HS-5 (cell line): ENCODE measurements at places on chromosomes 3 and 15.

GRCh38 chr15:84391191-84391590, 155.6 kb downstream of the GOLGA6L4 start:
- DNase-seq = no peak

GRCh38 chr3:144380849-144381248, 409.2 kb downstream of the DIPK2A start:
- no peak for DNase-seq

DNA sequence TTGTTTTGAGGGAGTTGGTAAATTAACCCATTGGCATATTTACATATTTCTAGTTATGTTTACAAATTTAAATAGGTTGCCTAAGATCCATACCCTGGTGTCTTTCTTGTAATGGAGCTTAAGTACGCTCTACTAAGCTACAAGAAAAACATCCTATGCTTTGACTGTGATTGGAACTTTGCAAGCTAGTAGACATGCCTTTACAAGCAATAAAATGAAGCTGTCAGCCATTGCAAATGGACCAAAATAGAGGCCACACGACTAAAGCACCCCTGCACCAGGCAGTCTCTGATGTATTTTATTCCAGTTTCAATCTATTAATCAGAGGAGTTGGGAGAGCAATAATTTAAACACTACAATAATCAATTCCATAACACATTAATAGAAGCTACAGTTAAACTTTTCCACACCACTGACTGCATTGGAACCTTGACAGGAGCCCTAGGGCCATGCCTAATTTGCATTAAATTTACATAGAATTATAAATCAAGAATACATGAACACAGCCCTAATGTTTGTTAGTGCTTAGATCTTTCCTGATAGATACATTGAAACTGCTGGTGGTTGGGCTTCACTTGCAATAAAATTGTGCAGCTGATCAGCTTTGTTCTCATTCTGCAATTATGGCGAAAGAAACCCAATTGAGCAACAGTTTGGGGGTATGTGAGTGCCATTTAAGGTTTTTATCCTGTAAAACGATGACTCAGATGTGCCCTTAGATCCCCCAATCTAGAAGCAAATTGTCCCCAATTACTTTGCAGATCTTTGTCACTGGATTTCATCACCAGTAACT, 360.1 kb downstream of the LSAMP start:
- DNase-seq = no peak

DNA sequence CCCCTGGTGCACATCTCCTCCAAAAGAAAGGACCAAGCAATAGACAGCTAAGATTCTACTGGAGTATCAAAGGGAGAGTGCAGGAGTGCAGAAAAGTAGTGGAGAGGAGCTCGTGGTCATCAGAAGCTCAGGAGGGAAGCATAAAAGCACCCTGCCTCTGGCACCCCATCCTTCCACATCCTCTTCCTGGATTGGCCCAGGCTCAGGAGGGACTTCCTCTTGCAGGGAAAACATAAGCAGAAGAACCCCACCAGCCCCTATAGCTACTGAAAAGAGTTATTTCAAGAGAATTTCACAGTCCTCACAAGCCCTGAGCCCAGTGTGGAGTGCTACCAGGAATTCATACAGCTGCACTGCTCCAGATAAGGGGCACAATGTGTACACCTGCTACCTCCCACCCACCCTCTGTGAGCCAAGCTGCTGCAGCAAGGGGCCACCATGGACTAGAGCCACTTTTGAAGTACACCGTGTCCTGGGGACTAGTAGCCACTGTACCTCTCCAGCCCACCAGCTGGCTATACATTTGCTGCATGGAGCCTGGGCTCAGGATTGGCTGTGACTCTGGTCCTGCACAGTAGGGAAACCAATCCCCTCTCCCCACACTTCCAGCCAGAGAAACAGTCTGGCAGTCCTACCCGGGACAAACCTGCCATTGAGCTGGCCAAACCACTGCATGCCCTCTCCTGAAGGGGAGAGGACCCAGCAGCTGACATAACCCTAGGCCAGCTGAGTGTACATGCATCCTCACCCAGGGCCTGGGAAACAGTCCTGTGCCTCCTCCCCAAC, 43.0 kb downstream of the CD200R1 start:
- no peak for DNase-seq

- DNase-seq = no peak
Observed at GRCh38 chr15:75702436-75702835, 10.2 kb downstream of the CSPG4 start.

- DNase-seq = no peak
Observed at GRCh38 chr3:119542168-119542767, 17.1 kb downstream of the CD80 start.

DNA sequence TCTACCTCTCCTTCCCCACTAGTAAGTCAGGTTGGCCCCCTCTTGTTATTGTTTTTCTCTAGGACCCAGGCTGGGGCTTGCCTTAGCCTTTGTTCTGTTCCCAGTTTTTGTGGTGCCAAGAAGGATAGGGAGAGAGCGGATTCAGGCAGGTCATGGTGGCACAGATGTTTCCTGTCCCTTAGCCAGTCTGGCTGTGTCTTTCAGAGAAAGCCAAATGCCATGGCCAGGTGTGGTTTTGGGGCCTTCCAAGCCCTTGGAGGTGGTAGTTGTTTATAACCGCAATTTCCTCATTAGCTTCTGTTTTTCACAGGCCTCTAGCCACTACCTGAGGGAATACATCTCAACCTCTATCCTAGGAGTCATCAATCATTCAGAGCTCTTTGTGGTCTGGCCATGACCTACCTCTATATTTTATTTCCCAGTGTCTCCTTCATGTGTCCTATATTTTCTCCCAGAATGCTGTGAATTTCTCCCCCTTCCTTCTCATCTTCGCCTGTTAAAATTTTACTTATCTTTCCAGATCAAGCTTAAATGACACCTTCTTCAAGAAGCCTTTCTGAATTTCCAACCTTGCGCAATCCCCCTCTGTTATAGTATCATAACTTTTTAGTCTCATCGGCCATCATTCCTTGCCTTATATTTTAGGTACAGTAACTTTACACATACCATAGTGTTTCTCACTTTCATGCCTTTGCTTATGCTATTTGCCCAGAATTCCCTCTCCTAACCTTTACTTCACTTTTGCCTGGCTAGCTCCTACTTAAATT, 38.2 kb downstream of the TIMP4 start:
- DNase-seq = no peak

DNA sequence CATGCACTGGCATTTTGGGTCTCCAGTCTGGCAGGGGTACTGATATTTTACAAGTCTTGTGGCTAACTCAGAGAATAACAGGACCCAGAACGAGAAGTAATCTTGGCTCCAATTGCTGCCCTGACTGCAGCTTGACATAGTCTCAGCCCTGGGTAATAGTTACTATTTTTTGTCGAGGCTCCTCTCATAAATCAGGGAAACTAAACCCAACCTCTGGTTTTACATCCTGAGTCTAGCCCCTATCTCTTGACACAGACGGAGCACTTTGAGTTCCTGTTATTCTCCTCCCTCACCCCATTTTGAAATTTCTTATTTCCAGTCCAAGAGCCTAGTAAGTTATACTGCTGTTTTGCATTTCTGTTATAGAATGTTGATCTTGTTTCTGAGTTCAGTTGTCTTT, 276.1 kb upstream of the GOLIM4 start:
- DNase-seq = no peak

DNA sequence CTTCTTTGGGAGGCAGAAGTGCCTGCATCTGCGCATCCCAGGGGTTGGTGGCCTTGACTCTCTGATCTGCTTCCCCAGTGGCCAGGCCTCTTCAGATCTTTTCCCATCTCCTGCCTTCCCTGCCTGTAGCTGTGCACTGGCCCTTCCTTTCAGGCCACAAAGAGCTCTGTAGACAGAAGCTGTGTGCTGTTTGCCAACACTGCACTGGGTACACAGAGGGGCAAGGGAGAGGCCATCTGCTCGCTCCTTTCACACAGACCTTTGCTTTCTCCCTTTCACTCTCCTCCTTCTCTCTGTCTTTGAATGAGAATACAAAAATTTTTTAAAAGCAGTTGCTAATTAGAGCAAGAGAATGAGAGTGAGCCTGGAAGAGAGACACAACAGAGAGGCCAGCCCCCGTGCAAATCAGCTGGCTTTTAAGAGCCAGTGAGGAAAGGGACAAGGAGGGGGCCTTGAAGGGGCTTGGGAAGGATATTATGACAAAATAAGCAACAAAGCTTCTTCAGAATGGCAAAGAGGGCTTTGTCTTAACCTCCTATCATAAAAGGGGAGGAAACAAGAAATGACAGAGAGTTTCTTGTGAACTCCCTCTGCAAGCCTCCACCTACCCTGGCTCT, 170.9 kb downstream of the EPHB1 start:
- no peak for DNase-seq

- no peak for DNase-seq
Observed at GRCh38 chr3:135779590-135780235, 185.8 kb upstream of the PPP2R3A start.

DNA sequence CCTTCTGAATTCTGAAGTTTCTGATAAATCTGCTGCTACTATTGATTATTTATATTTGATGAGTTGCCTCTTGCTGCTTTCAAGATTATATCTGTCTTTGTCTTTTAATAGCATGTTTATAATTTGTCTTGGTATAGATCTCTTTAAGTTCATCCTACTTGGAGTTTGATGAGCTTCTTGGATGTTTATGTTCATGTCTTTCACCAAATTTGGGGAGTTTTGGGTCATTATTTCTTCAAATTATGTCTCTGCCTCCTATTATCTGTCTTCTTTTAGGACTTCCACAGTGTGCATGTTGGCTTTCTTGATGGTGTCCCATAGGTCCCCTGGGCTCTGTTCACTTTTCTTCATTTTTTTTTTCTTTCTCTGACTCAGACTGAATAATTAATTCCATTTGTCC, 32.3 kb upstream of the EDEM1 start:
- no peak for DNase-seq

DNA sequence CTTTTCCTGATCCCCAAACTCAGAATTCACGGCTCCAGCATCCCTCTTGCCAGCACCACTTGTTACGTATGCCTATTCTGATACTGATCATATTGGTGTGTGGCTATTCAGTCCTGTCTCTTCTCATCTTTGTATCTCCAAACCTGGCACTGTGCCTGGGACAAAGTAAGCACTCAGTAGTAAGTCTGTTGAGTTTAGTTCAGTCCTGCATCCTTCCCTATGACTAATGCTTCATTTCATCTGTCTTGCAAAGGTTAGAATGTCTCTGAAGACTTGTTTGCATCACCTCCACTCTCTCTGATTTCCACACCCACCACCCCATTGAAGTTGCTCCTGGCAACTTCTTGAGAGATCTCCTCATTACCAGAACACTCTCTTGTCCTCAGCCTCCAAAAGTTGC, 80.3 kb downstream of the HMG20A start:
- DNase-seq = no peak

DNA sequence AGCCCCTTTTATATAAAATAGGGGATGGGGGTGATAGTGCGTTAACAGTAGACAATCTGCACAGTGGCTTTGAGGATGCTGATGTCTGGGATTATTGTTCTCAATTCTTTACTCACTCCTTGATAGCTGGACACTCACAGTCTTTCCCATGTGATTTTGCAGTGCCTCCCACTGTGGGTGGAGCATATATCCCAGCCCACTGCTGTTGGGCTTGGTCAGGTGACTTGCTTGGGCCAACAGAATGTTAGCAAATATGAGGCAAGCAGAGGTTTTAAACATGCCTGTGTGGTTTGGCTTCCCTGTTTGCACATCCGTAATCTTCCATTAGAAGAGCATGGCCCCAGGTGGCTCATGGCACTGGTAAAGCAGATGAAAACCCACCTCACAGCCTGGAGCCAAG, 46.5 kb downstream of the CPA3 start:
- DNase-seq = no peak

DNA sequence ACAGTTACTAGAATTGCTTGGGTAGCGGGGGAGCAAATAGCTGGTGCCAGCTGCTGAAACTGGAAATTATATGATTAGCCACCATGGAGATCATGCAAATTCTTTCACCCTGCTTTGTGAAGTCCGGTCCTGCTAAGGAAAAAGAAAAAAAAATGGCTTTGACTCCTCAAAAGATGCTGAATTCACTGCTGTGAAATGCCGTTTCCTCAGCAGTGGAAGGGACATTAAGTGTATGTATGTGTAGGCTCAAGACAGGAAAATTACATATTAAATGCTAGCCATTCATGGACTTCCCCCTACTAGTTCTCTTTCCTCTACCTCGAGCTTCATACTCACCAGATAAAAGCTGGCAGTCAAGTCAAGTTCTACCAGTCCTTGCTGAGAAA, 81.9 kb upstream of the ZBED2 start:
- no peak for DNase-seq

- DNase-seq = no peak
Observed at GRCh38 chr3:108620250-108620649, 30.7 kb downstream of the DZIP3 start.

- no peak for DNase-seq
Observed at GRCh38 chr3:88150806-88151205, 1.0 kb downstream of the C3orf38 start.

DNA sequence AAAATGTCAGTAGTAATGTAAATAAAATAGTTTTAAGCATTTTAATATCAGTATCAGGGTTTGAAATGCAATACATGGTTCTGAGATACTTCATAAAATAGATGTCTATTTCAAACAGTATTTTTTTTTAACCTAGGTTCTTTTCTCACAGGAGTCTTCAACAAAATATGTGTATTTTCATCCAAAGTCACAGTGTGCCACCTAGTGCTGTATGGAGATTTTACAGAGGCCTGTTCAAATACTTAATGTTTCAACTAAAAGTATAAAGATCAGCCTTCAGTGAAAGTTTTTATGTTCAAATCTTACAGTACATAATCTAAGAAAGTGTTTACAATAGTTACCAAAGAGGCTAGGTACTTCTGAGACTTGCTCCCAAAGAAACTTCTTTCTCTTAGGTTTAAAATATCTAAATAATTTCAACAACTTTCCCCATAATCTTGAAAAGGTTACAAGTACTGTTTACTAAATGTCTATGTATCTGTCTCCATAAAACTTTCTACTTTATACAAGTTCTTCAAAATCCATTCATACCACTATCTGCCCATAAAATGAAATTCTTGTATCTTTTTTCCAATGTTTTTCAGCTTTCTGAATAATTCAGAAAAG, 38.3 kb downstream of the SCAPER start:
- no peak for DNase-seq

GRCh38 chr3:197713477-197713822, 23.3 kb downstream of the RUBCN start:
- DNase-seq = no peak

- DNase-seq = no peak
Observed at GRCh38 chr3:188326968-188327367, 173.0 kb downstream of the LPP start.
